ENCODE measurements at places on chromosomes 7 and 10. TPM values are rescaled to one million over a fixed set of nuclear protein-coding genes. Genes with fewer than 3 reads are reported as not detected.

DNA sequence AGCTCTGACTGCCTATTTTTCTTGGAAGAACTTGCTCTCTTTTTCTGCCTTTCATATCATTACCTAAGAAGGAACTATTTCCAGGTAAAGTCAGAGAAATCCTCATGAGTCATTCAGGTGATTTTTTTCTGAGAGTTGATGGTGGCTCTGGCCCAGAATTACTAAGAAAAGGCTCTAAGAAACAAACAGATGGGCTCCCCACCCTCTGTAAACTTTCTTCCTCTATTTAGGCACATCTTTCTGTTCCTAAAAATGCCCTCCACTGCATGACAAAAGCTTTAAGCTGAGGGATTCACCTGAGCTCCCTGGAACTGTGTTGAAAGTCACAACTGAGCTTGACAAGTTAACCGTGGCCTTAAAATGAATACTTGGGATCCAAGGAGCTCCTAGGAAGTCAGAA lies 1.6 kb downstream of the OLAH start:
- H3K4me1 ChIP-seq: no peaks in the 10 kb centered on the region
- no peaks in the 10 kb centered on the region for H3K36me3 ChIP-seq
- no peak for DNase-seq
- no peak overlapping the region for H3K27ac ChIP-seq

DNA sequence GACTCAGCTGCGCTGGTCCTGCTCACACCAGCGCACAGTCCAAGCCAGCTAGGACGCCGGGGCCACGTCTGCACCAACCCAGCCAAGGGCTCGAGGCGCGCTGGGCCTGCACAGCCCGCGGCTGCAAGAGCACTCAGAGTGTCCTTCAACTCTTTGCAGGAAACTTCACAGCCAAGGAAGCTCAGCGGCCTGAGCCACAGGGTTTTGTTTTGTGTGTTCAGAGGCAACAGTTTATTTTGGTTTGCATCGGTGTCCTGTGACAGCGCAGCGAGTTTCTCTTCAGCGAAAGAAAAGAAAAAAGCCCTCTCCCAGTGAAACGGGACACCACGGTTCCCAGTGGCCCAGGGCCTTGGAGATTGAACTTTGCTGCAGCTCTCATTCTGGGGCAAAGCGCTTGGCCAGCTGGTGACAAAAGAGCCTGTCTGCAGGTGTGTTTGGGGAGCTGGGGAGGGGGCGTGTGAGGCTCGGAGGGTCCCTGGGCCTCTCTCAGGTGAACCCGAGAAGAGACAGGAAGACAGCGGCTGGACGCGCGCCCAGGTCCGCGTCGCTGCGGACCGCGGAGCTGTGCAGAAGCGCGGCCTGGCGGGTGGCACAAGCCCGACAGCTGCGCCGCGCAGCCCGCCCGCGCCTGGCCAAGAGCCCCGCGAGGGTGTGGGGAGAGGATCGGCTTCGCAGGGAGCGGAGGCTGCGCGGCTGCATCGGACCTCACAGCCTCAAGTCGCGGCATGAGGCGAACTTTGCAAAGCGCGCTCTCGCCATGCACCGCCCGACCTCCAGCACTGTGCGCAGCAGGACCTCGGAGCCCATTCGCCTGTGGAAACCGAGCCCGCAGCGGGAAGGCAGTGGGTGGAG lies 922 bp downstream of the CXCL12 start:
- peak overlapping the region; percentile 86 for H3K27ac ChIP-seq
- H3K4me3 ChIP-seq: peak overlapping the region; percentile 74
- H3K36me3 ChIP-seq: peaks cover 11% of the 10 kb centered on the region
- H3K27me3 ChIP-seq: no peaks in the 10 kb centered on the region

DNA sequence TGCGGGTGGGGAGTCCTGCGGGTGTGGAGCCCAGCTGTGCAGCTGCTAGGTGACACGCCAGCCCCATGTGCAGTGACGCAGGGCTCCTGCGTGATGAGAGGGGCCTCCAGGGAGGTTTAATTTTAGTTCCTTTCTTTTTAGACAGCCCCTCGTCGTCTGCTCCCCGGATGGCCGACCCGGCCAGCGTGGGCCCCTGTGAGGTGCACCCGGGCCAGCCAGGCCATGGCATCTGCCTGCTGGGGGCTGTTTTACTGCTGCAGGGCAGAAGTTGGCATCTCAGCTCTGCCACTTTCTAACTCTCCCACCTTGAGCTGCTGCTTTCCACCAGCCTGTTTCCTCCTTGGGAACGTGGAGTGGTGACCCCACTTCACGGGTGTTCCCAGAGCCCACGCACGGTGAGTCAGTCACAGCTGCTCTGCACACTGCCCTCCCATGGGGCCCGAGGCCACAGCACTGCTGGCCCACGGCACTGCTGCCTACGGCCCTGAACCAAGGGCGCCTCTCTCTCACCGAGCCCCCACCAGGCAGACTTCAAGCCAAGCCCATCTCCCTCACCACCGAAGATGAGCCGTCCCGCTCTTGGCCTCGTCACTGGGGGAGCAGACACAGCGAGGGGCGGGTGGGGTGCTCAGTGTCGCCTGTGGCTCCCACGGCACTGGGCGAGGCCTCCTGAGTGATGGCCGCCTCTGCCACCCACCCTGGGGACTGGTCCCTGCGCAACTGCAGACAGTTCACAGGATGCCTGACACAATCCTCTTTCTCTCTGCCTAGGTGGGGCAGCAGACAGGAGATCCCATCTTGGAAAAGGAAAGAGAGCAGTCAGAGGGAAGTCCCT lies 21.3 kb downstream of the CYP2W1 start:
- peaks cover 3% of the 10 kb centered on the region for H3K36me3 ChIP-seq
- no peak overlapping the region for H3K4me3 ChIP-seq
- H3K27ac ChIP-seq: no peak overlapping the region
- DNase-seq: no peak

DNA sequence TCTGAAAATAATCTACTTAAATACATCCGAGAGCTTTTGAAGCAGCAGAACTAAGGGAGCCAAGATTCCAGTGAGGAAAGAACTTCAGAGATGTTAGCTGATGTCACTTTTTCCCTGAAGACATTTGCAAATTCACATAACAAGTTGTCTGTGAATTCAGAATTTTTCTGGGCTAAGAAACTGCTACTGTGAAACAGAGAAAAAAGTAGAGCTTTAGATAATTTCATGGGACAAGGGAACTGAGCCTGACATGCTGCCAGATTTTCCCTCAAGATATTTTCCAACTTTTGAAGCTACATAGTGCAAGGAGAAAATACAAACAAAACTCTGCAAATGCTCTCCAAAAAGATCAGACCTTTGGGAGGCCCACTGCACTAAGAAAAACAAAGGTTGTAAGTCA lies 484.2 kb downstream of the ANKRD7 start:
- H3K27ac ChIP-seq: no peak overlapping the region
- H3K27me3 ChIP-seq: no peaks in the 10 kb centered on the region
- no peak overlapping the region for H3K4me3 ChIP-seq
- no peaks in the 10 kb centered on the region for H3K36me3 ChIP-seq

GRCh38 chr10:114276671-114277070 lies 37.6 kb downstream of the VWA2 start:
- no peak for DNase-seq
- no peaks in the 10 kb centered on the region for H3K36me3 ChIP-seq
- H3K4me1 ChIP-seq: no peaks in the 10 kb centered on the region
- no peak overlapping the region for H3K27ac ChIP-seq
- H3K27me3 ChIP-seq: no peaks in the 10 kb centered on the region

GRCh38 chr7:27188386-27189294 lies 3.6 kb upstream of the HOXA11 start:
- DNase-seq: no peak
- H3K36me3 ChIP-seq: no peaks in the 10 kb centered on the region
- no peaks in the 10 kb centered on the region for H3K27me3 ChIP-seq
- peaks cover 22% of the 10 kb centered on the region for H3K4me1 ChIP-seq
- no peak overlapping the region for H3K27ac ChIP-seq
- H3K4me3 ChIP-seq: peak overlapping the region; percentile 32

DNA sequence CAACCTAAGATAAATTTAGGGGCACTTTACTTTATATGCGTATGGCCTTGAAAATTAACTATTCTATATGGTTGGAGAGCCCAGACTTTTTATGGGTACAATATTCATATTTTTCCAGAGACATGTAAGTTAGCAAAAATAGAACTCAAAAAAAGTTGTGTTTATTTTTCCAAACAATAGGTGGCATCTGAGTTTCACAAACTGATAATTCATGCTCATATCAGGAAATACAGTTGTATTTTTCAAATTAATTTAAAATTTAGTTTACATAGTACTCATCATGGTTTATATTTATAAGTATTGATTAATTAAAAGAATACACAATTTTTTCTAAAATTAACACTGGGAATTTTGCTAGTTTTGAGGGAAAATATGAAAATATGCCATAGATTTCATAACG lies 34.6 kb downstream of the ANKRD7 start:
- H3K27me3 ChIP-seq: no peaks in the 10 kb centered on the region
- H3K4me3 ChIP-seq: no peak overlapping the region
- no peak overlapping the region for H3K27ac ChIP-seq
- H3K36me3 ChIP-seq: no peaks in the 10 kb centered on the region
- H3K4me1 ChIP-seq: no peaks in the 10 kb centered on the region
- no peak for DNase-seq

DNA sequence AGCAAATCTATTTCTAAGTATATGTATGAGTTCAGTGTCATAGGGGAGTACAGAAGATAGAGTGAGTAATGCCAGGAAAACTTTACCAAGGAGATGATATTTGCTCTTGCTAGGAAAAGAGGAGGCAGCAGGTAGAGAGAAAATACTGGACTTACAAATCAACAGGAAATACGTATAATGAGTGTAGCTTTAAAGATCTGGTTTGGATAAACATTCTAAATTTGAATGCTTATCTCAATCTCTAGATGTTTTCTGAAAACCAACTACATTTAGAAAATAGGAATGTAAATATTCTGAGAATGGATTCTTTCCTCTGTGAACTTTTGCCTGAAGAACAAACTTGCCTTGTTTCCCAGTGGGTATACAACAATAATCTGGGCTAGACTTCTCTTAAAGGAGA lies 46.9 kb upstream of the GNAI1 start:
- H3K4me3 ChIP-seq: no peak overlapping the region
- H3K27ac ChIP-seq: peak overlapping the region; percentile 1
- H3K36me3 ChIP-seq: no peaks in the 10 kb centered on the region
- no peaks in the 10 kb centered on the region for H3K27me3 ChIP-seq
- H3K4me1 ChIP-seq: peaks cover 23% of the 10 kb centered on the region

DNA sequence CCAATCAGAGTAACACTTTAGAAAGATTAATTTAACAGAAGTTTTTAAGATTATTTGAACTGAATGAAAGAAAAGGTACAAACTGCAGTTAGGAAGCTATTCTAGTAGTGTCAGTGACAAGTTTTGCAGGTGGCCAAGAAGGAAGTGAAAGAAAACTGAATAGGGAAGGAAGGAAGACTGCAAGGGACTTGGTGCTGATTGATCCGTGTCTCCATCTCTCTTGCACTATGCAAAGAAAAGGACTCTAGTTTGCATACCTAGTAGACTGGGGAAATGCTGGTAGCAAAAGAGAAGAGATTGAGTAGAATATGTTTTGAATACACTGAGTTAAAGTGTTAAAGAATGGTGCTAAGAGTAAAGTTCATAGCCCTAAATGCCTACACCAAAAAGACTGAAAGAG lies 33.0 kb downstream of the OR6V1 start:
- H3K36me3 ChIP-seq: no peaks in the 10 kb centered on the region
- no peak overlapping the region for H3K27ac ChIP-seq
- no peaks in the 10 kb centered on the region for H3K4me1 ChIP-seq
- DNase-seq: no peak
- no peak overlapping the region for H3K4me3 ChIP-seq

DNA sequence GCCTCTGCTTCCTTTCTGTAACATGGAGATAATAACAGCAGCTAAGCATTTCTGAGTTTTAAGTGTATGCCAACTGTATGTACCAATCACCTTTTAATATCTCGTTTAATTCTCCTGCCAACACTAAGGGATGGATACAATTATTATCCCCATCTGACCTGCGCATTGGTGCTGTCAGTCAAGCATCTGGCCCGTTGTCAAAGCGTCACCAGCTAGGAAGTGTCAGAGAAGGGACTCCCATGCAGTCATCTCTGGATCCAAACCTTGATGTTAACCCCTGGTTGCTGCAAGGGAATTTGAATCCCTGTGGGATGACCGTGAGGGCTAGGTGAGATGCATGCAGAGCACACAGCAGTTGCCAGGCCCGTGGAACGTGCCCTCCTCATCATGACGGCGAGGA lies 506.8 kb downstream of the SDK1 start:
- peaks cover 5% of the 10 kb centered on the region for H3K4me1 ChIP-seq
- no peaks in the 10 kb centered on the region for H3K36me3 ChIP-seq
- H3K27ac ChIP-seq: no peak overlapping the region
- no peak overlapping the region for H3K4me3 ChIP-seq
- no peak for DNase-seq

- H3K27me3 ChIP-seq: peaks cover 2% of the 10 kb centered on the region
- no peak for DNase-seq
- H3K4me3 ChIP-seq: no peak overlapping the region
- H3K36me3 ChIP-seq: no peaks in the 10 kb centered on the region
Observed at GRCh38 chr7:87473192-87473591, 2.3 kb downstream of the ABCB4 start.

DNA sequence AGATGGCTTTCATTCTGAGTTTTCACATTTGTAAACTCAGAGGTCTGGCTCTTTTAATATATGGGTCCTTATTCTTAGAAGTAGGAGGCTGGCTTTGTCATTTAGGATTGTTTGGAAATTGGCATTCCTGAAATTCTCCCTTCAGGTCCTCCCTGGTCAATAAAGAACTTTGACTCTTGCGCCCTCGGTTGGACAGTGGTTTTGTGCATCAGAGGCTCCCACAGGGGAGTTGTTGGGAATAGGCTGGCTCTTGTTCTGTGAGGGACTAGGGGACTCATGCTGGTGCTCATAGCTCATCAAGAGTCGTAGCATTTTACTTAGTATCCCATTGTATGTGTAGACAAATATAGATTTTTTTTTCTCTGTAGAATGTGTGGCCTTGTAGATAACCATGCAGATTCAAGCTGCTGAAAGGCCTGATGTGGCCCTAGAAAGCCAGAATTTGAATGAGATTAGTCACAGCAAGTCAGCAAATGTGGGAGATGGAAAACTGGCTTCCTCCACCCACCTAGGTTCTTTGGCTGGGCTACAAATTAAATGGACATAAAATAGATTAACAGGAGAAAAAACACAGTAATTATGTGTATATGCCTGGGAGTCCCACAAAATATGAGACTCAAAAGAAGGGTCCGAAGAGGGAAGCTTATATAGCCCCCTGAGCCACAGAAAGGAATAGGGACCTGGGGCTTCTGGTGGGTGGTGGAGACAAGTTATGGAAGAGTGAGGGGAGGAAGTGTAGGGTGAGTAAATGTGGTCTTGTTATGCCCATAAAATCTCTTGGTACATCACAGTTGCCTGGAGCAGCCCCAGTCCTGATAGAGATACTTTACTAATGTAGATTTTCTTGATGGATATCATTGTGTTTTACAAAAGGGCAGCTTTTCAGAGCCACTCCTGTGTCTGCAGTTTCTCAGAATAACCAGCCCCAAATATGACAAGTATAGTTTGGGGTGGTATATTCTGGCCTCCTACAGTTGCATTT lies 94.6 kb upstream of the BTBD16 start:
- H3K27me3 ChIP-seq: no peaks in the 10 kb centered on the region
- H3K4me1 ChIP-seq: peaks cover 24% of the 10 kb centered on the region
- no peak overlapping the region for H3K4me3 ChIP-seq
- peaks cover 18% of the 10 kb centered on the region for H3K36me3 ChIP-seq
- H3K27ac ChIP-seq: no peak overlapping the region

Gene VAX1
- not detected for total RNA-seq

Gene ADIRF
- total RNA-seq: 37.8 TPM

Gene TACR2
- total RNA-seq: 0.46 TPM

Gene STAG3
- 0.50 TPM for total RNA-seq

Gene STRIP2
- 46.6 TPM for total RNA-seq
